ENCODE measurements at places on chromosomes 2 and 18. TPM values are rescaled to one million over a fixed set of nuclear protein-coding genes. Genes with fewer than 3 reads are reported as not detected.

Gene ESPNL
- total RNA-seq: 0.69 TPM

Gene CRYBA2
- total RNA-seq: not detected

Gene PROKR1
- total RNA-seq: 0.17 TPM

Gene ALPI
- total RNA-seq: not detected

Gene DSEL
- 5.1 TPM for total RNA-seq

Gene ALPG
- total RNA-seq: not detected

Gene CYS1
- 3.6 TPM for total RNA-seq

Gene SPP2
- total RNA-seq: 0.33 TPM

Gene SETBP1
- total RNA-seq: 15.9 TPM

Gene KLHL14
- 4.5 TPM for total RNA-seq

Gene KIF1A
- 13.7 TPM for total RNA-seq

Gene KATNAL2
- 6.4 TPM for total RNA-seq

Gene OXER1
- total RNA-seq: 1.5 TPM

Gene KCNJ13
- not detected for total RNA-seq
